ENCODE measurements at places on chromosomes 7 and 10.

- no peak for DNase-seq
Measured at GRCh38 chr7:146956853-146957252, 840.3 kb downstream of the CNTNAP2 start.

DNA sequence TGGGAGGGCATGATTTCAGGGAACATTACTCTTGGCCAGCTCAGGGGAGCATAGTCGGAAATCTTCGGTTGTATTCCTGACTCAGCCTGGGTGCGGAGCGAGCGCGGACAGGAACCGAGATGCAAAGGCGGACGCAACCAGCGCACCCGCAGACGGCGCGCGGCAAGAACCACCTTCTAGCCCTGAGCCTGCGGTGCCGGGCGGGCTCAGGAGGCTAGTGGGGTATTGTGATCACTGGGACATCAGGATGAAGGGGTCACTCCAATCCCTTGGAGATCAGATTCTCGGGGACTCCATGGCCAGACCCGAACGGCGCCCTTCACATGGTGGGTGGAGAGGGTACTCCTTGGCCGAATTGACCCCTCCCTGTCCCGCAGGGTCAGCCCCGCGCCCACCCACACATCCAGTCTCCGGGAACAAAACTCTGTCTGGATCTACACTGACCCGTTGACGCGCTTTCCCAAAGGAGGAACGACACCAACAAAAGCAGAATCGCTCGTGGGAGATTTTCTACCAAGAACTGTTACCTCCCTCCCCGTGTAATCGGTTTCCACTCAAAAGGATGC lies 730.5 kb downstream of the ZWINT start:
- no peak for DNase-seq

DNA sequence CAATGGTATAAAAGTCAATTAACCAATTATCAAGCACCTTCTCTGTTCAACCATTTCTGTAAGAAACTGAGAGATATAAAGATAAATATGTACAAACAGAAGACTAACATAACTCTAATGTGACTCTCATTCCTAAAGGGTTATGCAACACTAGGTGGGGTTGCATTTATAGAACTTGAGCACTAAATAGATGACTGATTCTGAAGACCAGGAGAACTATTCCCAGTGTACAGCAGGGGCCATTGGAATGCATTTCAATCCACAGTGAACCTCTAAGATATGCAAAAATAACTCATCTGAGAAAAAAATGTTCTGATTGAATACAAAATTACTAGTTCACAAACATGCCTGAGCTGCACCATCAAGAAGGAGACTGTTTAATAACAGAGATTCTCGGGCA lies 341.2 kb upstream of the STEAP1 start:
- DNase-seq = no peak

- DNase-seq = no peak
Measured at GRCh38 chr7:101974393-101974792, 157.0 kb downstream of the CUX1 start.

GRCh38 chr7:111409714-111410422 lies 152.4 kb downstream of the IMMP2L start:
- DNase-seq = no peak

DNA sequence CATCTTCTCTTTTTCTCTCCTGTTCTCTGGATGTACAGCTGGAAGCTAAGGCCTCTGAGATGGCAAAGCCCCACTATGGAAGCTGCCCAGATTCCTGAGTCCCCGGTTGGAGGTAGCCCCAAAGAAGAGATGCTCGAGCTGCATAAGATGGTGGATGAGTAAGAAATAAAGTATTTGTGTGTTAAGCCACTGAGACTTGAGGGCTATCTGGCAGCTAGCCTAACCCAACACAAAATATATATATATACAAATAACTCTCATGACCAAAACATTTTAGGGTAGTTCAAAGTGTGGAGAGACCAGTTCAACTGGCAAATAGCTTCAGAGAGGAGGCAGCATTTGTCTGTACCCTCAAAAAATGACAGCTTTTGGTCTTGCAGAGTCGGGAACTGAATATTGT lies 72.4 kb upstream of the PDE1C start:
- DNase-seq = no peak

DNA sequence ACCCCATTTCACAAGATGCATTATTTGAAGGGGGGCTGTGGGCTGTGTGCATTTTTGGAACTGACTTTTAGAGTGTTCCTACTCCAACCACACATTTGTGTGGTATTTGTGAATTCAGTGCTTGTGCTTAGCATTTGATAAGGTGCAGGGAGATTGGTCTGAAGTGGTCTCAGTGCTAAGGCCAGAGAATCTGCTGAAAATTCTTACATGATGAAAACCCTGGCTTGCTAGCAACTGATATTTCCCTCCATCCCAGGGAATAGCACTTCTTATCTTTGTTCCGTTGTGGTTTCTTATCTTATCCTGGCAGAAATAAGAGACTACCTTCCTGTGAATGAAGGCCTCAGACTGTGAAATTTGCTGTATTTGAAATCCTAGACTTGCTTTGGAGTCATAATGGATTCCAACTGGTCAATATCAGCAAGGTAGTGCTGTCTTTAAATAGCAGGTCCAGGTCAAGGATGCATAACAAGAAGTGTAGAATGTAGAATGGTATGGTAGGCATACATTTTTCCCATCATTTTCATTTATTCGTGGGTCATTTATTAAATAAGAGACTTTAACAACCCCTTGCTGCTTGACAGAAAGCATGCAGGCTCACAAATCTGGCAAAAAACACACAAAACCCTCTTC lies 986.9 kb downstream of the REEP3 start:
- no peak for DNase-seq

GRCh38 chr7:143394777-143395176 lies 13.6 kb downstream of the ZYX start:
- DNase-seq = no peak

- DNase-seq = no peak
Measured at GRCh38 chr7:131819891-131820290, 263.5 kb upstream of the PODXL start.

DNA sequence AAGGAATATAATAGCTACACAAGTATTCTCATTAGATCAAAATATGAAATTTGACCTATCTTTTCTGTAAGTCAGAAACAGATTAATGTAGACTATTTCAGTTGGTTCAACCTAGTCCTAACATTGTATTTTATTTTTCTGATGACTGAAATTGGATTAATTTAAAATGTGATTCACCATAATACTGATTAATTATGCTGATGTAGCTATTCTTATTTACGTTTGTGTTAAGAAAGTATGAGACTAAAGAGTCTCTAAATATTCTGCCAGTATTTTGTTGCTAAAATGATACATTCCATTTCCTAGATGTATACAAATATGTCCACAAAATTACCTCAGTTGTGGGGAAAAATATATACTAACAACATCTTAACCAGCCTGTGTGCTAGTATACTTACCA lies 18.3 kb downstream of the MARCHF5 start:
- DNase-seq = no peak

DNA sequence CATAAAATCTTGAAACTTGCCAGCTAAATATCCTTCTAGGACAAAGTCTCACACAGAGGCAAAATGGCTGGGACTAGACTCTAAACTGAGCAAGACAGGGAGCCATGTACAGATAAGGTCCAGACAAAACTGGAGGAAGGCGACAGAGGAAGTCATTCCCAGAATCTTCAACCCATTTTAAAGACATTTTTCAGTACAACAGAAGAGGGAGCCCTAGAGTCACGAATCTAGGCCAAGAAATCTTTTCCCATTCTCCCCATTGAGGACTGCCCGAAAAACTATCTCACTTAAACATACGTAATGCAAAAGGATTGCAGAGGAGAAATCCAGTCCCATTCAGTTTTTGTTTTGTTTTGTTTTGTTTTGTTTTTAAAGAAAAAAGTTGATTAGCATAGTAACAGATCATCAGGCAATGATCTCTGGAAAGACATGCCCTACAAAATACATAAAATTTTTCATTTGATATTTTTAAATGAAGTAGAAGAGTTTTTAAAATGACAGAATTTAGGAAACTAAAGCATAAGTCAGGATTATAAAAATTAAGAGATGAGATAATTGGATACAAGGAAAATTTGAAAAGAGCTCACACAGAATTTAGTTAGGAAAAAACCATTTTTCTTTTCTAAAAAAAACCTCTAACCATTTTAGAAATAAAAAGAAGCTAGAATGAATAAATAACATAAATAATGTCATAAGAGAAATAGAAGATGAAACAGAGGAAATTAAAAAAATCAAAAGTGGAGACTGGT lies 16.9 kb upstream of the PRF1 start:
- no peak for DNase-seq

GRCh38 chr7:35971133-35971891 lies 170.5 kb downstream of the SEPTIN7 start:
- DNase-seq = no peak

- no peak for DNase-seq
Measured at GRCh38 chr7:1121886-1122831, 34.2 kb downstream of the GPER1 start.

GRCh38 chr10:3554121-3554522 lies 230.9 kb downstream of the KLF6 start:
- no peak for DNase-seq

DNA sequence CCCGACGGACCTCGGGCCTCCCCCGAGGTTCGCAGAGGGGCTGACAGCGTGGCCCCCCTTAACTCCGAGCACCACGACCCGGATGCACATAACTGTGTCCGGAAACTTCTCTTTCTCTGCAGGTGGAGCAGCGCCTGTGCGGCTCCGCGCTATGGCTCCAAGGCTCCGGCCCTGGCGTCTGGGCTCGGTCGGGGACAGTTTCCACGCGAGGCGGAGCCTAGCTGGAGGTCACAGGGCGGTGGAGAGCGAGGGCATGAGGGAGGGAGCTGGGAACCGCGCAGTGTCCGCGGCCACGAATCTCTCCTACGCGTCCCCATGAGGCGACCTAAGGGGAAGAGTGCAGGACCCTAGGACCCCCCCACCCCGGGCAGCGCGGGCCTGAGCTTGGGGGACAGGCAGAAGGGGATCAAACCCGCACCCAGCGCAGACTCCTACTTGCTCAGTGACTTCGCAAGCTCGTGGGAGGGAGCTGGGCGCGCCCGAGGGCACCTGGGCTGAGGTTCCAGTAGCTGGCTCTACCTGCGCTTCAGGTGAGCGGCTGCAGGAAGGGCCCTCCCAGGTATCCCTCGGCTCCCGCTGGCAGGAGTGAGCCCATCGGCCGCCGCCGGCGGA lies 8.6 kb upstream of the MNX1 start:
- DNase-seq = no peak

GRCh38 chr10:104387130-104387888 lies 33.7 kb downstream of the CFAP58 start:
- DNase-seq = no peak

GRCh38 chr7:69763513-69763912 lies 165.2 kb downstream of the AUTS2 start:
- no peak for DNase-seq

DNA sequence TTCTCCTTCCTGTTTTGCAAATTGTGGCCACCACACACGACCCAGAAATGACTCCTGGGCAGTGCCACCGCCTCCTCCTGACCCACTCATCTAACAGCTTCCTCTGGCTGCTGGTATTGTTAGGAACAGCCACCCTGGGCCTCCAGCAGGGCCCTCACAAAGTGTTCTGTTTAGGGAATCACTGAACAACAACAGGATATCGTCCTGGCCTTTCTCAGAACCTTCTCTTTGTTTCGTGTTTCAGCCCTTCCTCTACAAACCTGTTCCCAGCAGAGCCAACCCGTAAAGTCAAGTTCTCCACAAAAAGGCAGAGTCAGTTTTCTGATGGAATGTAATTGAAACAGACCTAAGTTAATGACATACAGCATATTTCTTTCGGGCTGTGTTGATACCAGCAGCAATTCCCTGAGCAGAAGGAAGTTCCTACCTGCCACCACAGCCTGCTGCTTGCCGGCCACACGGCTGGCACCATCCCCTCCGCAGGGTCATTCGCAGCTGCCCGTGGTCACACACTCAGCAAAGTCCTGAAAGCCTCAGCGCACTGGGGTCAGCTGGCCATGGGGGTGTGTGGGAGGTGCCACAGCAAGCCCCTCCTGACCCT lies 91.7 kb upstream of the PITRM1 start:
- no peak for DNase-seq

DNA sequence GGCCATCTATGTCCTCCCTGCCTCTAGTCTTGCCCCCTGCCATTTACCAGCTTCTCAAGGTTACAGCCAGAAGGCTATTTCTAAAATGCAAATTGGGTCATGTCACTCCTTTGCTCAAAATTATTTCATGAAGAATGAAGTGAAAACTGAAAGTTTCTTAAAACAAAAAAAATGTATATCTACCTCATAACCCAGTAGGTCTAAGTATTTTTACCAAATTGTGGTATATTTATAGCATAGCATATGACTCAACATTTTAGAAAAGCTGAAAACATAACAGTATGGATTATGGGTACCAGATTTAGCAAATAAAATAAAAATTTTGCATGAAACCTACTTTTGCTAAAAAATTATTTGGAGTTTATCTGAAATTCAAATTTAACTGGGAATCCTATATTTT lies 78.4 kb downstream of the SLC16A9 start:
- DNase-seq = no peak

GRCh38 chr10:28939281-28940157 lies 262.2 kb downstream of the BAMBI start:
- DNase-seq = no peak

DNA sequence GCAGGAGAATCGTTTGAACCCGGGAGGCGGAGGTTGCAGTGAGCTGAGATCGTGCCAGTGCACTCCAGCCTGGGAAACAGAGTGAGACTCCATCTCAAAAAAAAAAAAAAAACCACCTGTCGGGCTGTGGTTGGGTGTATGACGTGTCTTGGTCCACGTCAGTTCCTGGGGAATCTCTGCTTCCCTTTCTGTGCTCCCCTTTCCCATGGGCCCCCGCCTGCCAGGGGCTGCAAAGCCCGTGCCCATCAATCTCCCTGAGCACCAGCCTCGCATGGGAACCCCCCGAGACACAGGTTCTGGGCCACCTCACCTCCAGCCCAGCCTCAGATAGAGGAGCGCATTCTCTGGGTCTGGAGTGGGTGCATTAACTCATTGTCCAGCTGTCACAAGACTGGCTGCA lies 2.3 kb upstream of the SH2B2 start:
- no peak for DNase-seq

DNA sequence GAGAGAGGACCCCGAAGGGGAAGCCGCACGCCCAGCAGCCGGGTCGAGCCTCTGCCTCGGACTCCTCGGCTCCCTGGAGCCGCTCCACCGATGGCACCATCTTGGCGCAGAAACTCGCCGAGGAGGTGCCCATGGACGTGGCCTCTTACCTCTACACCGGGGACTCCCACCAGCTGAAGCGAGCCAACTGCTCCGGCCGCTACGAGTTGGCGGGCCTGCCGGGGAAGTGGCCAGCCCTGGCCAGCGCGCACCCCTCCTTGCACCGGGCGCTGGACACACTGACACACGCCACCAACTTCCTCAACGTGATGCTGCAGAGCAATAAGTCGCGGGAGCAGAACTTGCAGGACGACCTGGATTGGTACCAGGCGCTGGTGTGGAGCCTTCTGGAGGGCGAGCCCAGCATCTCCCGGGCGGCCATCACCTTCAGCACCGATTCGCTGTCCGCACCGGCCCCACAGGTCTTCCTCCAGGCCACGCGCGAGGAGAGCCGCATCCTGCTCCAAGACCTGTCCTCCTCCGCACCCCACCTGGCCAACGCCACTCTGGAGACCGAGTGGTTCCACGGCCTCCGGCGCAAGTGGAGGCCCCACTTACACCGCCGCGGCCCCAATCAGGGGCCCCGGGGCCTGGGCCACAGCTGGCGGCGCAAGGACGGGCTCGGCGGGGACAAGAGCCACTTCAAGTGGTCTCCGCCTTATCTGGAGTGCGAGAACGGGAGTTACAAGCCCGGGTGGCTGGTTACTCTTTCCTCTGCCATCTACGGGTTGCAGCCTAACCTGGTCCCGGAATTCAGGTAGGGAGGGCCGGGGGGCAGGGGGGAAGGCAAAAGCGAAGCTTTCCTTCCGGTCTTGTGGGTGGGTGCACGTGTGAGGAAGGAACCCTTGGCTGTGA lies 973 bp downstream of the GPR158 start:
- no peak for DNase-seq

GRCh38 chr7:32477649-32477980 lies 12.6 kb downstream of the LSM5 start:
- DNase-seq = no peak
